Activated T-helper 2 cell treated with anti-CD3 and anti-CD28 coated beads, Interferon-gamma antibody, Interleukin-2, Interleukin-4, amounts not matched to agents 10 μg/mL and 5 μg/mL and 100 μg/mL, durations not matched to agents 14 hours and 24 hours and 36 hours (primary cell): ENCODE measurements at places on chromosomes 5 and 9. TPM values are rescaled to one million over a fixed set of nuclear protein-coding genes. Genes with fewer than 3 reads are reported as not detected.
A peak's percentile ranks its signal among the peaks of the same experiment; 100 is the strongest.

The IL7R gene
- 60.9 and 66.9 TPM in 2 replicates for total RNA-seq

The CATSPER3 gene
- total RNA-seq: 0.34 and 0.90 TPM in 2 replicates

The TLE1 gene
- total RNA-seq: 0.14 and 0.41 TPM in 2 replicates

The NLN gene
- 22.5 and 22.8 TPM in 2 replicates for total RNA-seq

The EGFL7 gene
- 2.6 and 2.8 TPM in 2 replicates for total RNA-seq

The GRIA1 gene
- not detected in 2 replicates for total RNA-seq

The PCDHAC2 gene
- not detected in 2 replicates for total RNA-seq

The NEUROG1 gene
- total RNA-seq: not detected in 2 replicates

The LEAP2 gene
- total RNA-seq: 4.3 and 4.4 TPM in 2 replicates

The MYO10 gene
- total RNA-seq: 1.0 and 1.2 TPM in 2 replicates

The CDH12 gene
- total RNA-seq: not detected in 2 replicates

The SHOC1 gene
- total RNA-seq: not detected in 2 replicates

DNA sequence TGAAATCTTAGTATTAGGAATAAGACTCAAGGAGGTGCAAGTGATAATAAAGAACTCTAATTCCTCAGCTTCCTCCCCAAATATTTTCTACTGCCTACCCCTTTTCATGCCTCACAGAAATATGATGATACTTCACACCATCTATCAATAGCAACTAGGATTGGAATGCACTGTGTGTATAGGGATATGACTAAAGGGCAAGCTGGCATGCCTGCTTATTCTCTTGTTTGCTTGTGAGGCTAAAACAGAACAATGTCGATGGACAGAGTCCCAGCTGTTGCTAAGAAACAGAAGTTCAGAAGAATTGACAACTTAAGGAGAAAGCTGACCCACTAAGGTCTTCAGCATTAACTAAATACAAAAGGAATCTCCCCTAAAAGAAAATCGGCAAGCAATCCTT is 9.7 kb upstream of the CHD1 start:
- DNase-seq: no peak
- peaks cover 15% of the 10 kb centered on the region for H3K4me1 ChIP-seq
- H3K27me3 ChIP-seq: no peaks in the 10 kb centered on the region
- H3K4me3 ChIP-seq: no peak overlapping the region
- no peak overlapping the region for H3K27ac ChIP-seq
- H3K36me3 ChIP-seq: peaks cover 6% of the 10 kb centered on the region

DNA sequence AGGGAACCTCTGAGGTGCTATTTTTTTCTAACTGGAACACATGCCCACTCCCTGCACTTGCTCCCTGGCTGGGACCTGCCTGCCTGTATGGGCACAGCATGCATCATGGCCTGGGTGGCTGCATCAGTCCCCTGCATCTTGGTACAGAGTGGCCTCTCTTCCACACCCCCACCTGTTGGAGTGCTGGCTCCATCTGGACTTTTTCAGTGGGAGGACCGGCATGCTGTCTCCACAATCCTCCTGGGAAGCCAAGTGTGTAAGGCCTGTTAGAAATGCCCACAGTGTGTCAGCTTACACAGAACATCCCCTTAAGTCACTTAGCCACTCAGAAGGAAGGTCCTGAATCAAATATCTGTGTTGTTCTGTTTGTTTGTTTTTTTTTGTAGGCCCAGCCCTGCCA is 102.9 kb downstream of the MARCHF3 start:
- H3K36me3 ChIP-seq: no peaks in the 10 kb centered on the region
- H3K27ac ChIP-seq: no peak overlapping the region

- peak within 1 kb of the TSS; percentile 83 for H3K4me3 ChIP-seq
- DNase-seq: peak; percentile 37
- no peak within 1 kb of the TSS for H3K27ac ChIP-seq
- peaks cover 67% of the 10 kb centered on the region for H3K27me3 ChIP-seq
Observed at GRCh38 chr5:38556599-38557307, at the start of gene LIFR. TSS of gene LIFR (minus strand) at chr5:38556646. CDS start at chr5:38530647, 25,999 bp downstream.

GRCh38 chr5:117475919-117476318 is 901.3 kb upstream of the SEMA6A start:
- no peaks in the 10 kb centered on the region for H3K27me3 ChIP-seq
- DNase-seq: no peak
- H3K27ac ChIP-seq: no peak overlapping the region
- H3K4me1 ChIP-seq: no peaks in the 10 kb centered on the region

GRCh38 chr5:122492675-122493074 is 180.6 kb downstream of the SNCAIP start:
- no peak overlapping the region for H3K27ac ChIP-seq
- no peaks in the 10 kb centered on the region for H3K4me1 ChIP-seq
- H3K36me3 ChIP-seq: no peaks in the 10 kb centered on the region
- no peak overlapping the region for H3K4me3 ChIP-seq
- no peak for DNase-seq

GRCh38 chr5:86155796-86156195 is 461.9 kb upstream of the COX7C start:
- H3K4me3 ChIP-seq: no peak overlapping the region
- H3K36me3 ChIP-seq: no peaks in the 10 kb centered on the region
- no peaks in the 10 kb centered on the region for H3K4me1 ChIP-seq
- H3K27me3 ChIP-seq: no peaks in the 10 kb centered on the region
- no peak for DNase-seq
- no peak overlapping the region for H3K27ac ChIP-seq

DNA sequence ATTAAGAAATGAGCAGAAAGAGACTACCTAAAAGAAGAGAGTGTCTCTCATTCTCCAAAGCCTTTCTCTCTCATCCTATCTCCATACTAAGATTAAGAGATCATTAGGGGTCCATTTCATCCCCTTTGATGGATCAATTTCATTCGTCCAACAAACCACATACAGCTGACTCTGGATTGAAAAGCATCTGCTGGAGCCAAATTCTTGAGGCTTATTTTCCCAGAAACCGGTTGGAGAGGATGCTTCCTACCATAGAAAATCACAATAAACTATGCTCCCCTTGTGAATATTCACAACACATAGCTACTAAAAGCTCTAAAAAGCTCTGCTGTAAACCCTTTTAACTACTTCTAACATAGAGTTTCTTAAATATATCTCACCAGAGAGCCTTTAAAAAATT is 755.0 kb upstream of the ZNF608 start:
- no peaks in the 10 kb centered on the region for H3K27me3 ChIP-seq
- no peaks in the 10 kb centered on the region for H3K4me1 ChIP-seq
- H3K27ac ChIP-seq: no peak overlapping the region
- H3K36me3 ChIP-seq: no peaks in the 10 kb centered on the region
- no peak for DNase-seq

DNA sequence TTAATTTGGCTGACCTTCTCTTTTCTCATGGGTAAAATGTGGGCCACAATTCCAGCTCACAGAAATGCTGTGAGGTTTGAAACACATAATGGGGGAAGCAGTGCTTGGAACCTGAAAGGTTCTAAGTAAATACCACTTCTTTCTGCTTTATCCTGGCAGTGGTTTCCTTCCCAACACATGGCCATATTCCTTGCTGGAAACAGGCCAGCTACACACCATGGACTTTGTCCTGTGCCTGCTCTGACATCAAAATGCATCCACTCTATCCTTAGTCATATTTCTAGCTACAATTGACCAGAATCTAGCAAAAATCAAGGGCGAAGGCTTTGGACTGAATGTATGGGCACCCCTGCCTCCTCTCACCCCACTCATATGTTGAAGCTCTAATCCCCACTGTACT is 93.1 kb upstream of the TRPC7 start:
- H3K4me3 ChIP-seq: no peak overlapping the region
- DNase-seq: no peak
- H3K27me3 ChIP-seq: no peaks in the 10 kb centered on the region

- H3K36me3 ChIP-seq: peaks cover 35% of the 10 kb centered on the region
- peak overlapping the region; percentile 98 for H3K27ac ChIP-seq
- DNase-seq: peak; percentile 30
- no peaks in the 10 kb centered on the region for H3K27me3 ChIP-seq
- H3K4me3 ChIP-seq: peak overlapping the region; percentile 97
Observed at GRCh38 chr5:154756868-154757813, 2.0 kb downstream of the LARP1 start.

- no peak overlapping the region for H3K27ac ChIP-seq
- no peaks in the 10 kb centered on the region for H3K36me3 ChIP-seq
- H3K27me3 ChIP-seq: no peaks in the 10 kb centered on the region
- H3K4me1 ChIP-seq: no peaks in the 10 kb centered on the region
- H3K4me3 ChIP-seq: no peak overlapping the region
Observed at GRCh38 chr5:2191972-2192371, 309.2 kb upstream of the IRX4 start.

- H3K27me3 ChIP-seq: no peaks in the 10 kb centered on the region
- H3K4me1 ChIP-seq: no peaks in the 10 kb centered on the region
- no peak for DNase-seq
- peaks cover 3% of the 10 kb centered on the region for H3K36me3 ChIP-seq
- H3K4me3 ChIP-seq: no peak within 1 kb of the TSS
Observed at GRCh38 chr5:140868721-140869554, at the start of gene PCDHA11. TSS of gene PCDHA11 (plus strand) at chr5:140868957. CDS start at chr5:140869104, 147 bp downstream.

GRCh38 chr5:126472538-126472889 is 49.3 kb downstream of the GRAMD2B start:
- H3K36me3 ChIP-seq: peaks cover 18% of the 10 kb centered on the region
- DNase-seq: no peak
- H3K4me3 ChIP-seq: no peak overlapping the region
- H3K27me3 ChIP-seq: no peaks in the 10 kb centered on the region
- no peak overlapping the region for H3K27ac ChIP-seq

- H3K27ac ChIP-seq: no peak overlapping the region
- no peak for DNase-seq
- H3K36me3 ChIP-seq: no peaks in the 10 kb centered on the region
Observed at GRCh38 chr9:134897584-134898170, 17.1 kb downstream of the FCN2 start.

DNA sequence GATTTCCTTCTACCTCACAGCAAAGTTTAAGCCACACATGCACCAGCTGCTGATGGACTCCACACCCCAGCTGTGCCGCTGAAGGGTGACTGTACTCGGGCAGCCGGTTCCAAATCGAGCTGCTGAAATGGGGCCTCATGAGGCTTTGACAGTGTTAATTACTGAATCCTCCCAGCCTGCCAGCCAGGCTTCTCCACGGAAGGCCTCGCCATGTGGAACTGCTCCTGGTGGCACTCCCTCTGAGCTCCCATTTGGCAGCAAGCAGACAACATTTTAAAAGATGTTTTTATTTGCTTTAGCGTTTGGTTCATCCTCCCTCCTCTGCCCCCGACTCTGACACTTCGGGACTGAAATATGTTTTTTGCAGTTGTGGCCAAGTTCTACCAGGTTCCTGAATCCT is 479.4 kb upstream of the MPDZ start:
- H3K4me3 ChIP-seq: no peak overlapping the region
- H3K4me1 ChIP-seq: no peaks in the 10 kb centered on the region
- no peaks in the 10 kb centered on the region for H3K36me3 ChIP-seq
- no peak overlapping the region for H3K27ac ChIP-seq
- no peaks in the 10 kb centered on the region for H3K27me3 ChIP-seq

DNA sequence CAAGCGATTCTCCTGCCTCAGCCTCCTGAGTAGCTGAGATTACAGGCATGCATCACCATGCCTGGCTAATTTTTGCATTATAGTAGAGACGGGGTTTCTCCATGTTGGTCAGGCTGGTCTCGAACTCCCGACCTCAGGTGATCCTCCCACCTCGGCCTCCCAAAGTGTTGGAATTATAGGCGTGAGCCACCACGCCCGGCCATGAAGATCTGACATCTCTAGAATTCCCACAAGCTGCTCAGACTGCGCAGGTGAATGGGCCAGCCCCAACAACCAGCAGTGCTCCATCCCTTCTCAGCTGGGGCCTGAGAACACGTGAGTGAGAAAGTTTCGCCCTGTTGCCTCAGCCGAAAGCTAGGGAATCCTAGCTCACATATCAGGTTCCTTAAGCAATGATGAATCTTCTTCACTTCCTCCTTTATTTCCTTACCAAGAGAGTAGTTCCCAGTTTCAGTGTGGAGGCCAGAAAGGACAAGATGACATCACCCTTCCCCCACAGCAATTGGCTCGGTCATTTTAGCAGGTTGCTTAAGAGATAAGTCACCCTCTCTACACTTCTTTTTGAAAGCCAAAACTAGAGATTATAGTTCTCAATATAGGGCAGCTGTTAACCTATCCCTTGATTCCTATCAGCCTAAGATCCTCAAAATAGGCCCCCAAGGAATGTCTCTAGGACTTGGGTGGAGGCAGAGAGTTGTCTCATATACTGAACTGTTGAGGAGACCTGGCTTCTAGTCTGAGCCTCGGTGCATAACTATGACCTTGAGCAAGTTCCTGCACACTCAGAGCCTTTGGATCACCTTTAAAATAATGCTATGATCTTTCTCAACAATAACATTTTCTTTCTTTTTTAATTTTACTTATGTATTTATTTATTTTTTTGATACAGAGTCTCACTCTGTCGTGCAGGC is 23.9 kb upstream of the PPP2CA start:
- H3K27ac ChIP-seq: no peak overlapping the region
- no peaks in the 10 kb centered on the region for H3K4me1 ChIP-seq
- no peak overlapping the region for H3K4me3 ChIP-seq

DNA sequence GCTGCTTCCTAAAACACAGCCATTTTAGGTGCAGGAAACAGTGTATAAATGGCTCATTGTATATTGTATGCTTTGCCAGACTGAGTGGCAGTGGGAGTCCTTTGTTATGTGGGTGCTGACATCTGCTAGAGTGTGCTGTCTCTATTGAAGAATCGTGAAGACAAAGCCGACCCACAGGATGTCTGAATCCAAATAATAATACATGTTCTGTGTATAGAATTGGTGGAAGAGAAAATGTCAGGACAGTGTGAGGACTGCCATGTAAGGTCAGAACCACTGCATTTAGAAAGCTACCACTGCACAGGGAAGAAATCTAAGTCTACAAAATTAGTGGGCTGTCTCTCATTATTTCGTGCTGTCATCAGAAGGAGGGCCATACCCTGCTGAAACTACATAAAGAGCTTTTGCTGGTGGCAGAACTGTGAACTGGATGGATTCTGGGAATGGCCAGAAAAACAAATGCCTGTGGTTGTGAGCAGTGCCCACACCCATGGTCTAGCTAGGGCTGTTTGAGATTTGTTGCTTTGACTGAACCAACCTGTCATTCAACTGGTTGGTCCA is 2.5 kb downstream of the IL7R start:
- H3K27ac ChIP-seq: peak overlapping the region; percentile 78
- DNase-seq: no peak
- H3K36me3 ChIP-seq: peaks cover 78% of the 10 kb centered on the region
- H3K4me1 ChIP-seq: peaks cover 80% of the 10 kb centered on the region

- H3K27ac ChIP-seq: no peak overlapping the region
- H3K36me3 ChIP-seq: no peaks in the 10 kb centered on the region
- no peaks in the 10 kb centered on the region for H3K27me3 ChIP-seq
- H3K4me3 ChIP-seq: no peak overlapping the region
- no peak for DNase-seq
- H3K4me1 ChIP-seq: no peaks in the 10 kb centered on the region
Observed at GRCh38 chr5:130350131-130350530, 445.9 kb downstream of the CHSY3 start.

GRCh38 chr5:119238265-119239118 is 117.3 kb upstream of the TNFAIP8 start:
- no peaks in the 10 kb centered on the region for H3K27me3 ChIP-seq
- no peak for DNase-seq
- H3K36me3 ChIP-seq: peaks cover 22% of the 10 kb centered on the region

DNA sequence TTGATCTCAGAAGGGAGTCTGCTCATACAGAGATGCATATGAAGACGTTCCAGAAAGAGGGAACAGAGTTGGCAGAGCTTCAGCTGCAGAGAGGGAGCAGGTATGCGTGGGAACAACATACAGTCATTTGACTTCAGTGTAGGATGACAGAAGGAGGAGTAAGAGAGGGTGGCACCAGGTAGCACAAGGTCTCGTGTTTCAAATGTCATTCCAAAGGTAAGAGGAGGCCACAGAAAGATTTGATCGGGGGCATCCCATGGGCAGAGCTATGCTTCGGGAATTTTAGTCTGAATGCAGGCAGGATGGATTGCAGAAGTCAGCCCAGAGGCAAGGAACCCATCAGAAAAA is 367.1 kb downstream of the CDK5RAP2 start:
- no peaks in the 10 kb centered on the region for H3K36me3 ChIP-seq
- no peaks in the 10 kb centered on the region for H3K27me3 ChIP-seq
- no peaks in the 10 kb centered on the region for H3K4me1 ChIP-seq
- no peak overlapping the region for H3K4me3 ChIP-seq
